ENCODE measurements at places on chromosomes 11 and 22.

DNA sequence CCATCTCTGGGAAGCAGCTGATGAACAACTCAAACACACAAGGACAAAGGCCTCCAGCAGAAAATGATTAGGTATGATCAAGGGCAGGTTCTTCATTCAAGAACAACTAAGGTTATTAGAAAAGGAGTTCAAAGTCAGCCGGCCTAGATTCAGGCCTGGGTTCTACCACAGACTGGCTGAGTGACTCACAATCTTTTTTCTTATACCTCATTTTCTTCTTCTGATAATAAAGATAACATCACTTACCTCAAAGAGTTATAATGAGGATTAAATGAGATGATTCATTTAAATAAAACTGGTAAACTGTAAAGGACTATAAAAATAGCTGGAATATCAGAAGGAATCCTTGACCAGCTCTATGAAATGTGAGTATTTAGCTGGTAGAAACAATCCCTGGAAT, 49.3 kb upstream of the PPP2R1B start:
- DNase-seq = no peak

DNA sequence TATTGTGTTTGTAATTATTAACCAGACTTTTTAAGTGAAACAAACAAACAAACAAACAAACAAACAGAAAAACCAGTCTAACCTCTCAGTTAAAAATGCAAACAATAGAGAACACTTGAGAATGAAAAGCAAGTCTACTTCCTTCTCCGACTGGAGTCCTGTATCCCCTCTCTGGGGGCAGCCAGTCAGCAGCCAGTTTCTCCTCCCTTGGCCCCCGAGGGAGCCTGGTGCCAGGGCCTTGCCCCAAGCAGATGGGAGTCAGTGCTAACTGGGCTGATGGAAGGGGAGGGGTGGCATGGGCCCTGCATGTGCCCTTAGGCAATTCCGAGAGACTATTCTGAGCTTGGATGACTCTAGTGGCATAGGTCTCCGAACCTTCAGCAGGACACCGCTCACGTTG, 137.2 kb downstream of the GRIK4 start:
- no peak for DNase-seq

DNA sequence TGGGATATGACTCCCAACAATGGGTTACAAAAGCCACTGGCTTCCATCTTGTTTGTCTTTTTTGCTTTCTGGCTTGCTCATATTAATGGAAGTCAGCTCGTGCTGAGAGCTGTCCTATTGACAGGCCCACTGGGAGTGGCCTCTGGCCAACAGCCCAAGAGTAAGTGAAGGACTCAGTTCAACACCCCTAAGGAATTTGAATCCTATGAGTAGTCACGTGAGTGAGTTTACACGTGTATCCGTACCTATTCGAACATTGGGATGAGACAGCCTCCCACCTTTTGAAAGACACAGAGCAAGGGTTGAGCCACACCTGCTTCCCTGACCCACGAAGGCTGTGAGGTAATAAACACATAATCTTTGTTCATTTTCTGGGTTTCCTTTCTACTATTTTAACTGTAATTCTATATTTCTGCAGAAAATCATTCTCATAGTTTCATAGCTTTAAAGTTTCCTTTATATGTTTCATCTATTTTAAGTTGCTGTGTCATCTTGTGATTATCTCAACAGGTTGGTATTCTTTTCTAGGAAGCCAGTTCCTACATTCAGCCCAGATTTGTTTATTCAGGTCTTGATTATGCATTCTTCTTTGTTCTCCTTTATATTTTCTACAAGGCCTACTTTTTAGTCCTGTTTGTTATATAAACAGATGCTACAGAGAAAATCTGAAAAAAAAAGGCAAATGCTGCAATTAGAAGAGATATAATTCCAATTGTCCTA, 802.3 kb downstream of the CNTN5 start:
- DNase-seq = no peak

- no peak for DNase-seq
Measured at GRCh38 chr22:44822534-44822933, 70.2 kb downstream of the ARHGAP8 start.

- DNase-seq = no peak
Measured at GRCh38 chr22:45683680-45684079, 12.0 kb downstream of the ATXN10 start.

- DNase-seq = no peak
Measured at GRCh38 chr11:126188332-126189108, 22.9 kb downstream of the RPUSD4 start.

GRCh38 chr11:19499999-19500398, 212.6 kb upstream of the NAV2 start:
- no peak for DNase-seq

GRCh38 chr22:29105468-29105867, 32.6 kb downstream of the KREMEN1 start:
- no peak for DNase-seq

DNA sequence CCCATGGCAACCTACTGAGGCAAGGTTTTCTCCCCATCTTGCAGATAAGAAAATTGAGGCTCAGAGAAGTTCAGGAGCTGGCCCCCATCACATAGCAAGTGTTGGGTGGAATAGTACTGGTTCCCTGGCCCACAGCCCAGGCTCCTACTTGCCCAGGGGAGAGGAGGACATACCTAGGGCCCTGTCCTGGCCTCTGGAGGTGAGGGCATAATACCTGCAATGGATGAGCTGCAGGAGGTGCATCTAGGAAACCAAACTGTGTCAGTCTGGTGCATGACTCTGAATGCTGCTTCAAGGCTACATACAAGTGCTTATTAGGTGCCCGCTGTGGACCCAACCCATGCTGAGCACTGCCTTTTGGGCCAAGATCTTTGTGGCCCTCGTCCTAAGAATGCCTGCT, 40.0 kb upstream of the TPBGL start:
- DNase-seq = no peak

GRCh38 chr22:37633089-37633624, 6.3 kb upstream of the SH3BP1 start:
- DNase-seq = no peak

GRCh38 chr22:19997561-19998231, 18.9 kb downstream of the ARVCF start:
- DNase-seq = no peak

DNA sequence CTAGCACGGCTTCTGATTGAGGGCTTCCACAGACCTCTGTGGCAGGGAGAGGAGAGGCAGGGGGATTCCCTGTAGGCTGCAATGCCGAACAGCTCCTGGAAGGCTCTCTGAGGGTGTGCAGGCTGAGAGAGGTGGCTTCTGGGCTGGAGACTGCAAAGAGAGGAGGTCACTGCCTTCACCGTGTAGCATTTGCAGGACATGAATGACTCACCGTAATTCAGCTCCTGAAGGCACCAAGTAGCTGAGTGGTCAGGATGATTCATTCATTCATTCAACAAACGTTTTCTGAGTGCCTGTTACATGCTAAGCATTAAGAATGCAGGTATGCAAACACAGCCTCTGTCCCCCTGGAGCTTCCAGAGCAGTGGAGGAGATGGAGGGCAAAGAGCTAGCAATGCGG, 18.0 kb upstream of the EIF3D start:
- no peak for DNase-seq

- no peak for DNase-seq
Measured at GRCh38 chr11:28139841-28140415, 31.7 kb downstream of the METTL15 start.

- DNase-seq = no peak
Measured at GRCh38 chr11:32830413-32830738, 649 bp downstream of the PRRG4 start.

- no peak for DNase-seq
Measured at GRCh38 chr22:43038325-43038724, 23.4 kb upstream of the PACSIN2 start.

DNA sequence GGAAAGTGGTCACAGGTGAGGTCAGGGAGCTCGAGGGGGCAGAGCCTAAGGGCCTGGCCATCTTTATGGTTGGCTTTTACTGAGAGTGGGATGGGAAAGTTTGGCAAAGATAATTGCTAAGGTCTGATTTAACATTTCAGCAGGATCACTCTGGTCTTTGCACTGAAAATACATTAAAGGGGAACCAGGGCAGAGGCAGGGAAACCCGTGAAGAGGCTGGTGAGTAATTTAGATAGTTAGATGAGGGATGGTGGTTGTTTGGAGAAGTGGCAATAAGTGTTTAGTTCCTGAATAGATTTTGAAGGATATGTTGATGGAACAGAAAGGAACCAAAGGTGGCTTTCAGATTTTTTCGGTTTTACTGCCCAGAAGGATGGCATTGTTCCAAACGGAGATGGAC, 50.8 kb downstream of the SCN3B start:
- no peak for DNase-seq

- no peak for DNase-seq
Measured at GRCh38 chr11:68369756-68370155, 57.4 kb downstream of the LRP5 start.

DNA sequence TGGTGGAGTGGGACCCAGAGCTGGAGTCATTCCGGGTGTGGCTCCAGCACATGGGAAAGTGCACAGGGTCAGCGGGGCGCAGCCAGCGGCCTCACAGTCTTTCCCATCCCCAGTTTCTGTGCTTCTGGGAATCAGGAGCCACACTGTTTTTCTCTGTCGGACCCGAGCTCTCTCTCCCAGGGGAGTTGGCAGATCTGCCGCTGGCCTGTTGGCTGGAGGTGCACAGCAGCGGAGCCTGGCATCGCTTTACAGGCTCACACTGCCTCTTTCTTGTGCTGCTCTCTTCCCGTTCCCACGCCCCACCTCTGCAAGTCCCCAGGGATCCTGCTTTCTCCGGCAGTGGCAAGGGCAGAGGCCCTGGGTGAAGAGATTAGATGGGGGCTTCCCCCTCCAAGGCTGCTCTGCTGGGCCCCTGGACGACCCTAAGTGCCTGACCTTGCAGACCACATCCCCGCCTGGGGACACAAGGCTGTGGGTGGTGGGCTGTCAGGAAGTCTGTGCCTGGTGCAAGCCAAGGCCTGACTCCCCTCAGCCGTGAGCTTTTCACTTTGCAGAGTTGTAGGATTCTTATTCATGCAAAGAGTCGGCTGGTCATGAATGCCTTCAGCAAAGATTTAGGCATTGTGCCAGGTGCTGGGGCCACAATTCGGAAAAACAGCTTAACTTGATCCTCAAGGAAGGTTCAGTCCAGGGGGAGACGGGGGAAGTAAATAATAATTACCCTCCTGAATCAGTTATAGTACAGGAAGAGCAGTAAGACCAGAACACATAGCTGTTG, 116.3 kb downstream of the TIMP3 start:
- DNase-seq = peak; percentile 77

GRCh38 chr11:117861151-117862018, 15.1 kb downstream of the FXYD6 start:
- DNase-seq = peak; percentile 63

DNA sequence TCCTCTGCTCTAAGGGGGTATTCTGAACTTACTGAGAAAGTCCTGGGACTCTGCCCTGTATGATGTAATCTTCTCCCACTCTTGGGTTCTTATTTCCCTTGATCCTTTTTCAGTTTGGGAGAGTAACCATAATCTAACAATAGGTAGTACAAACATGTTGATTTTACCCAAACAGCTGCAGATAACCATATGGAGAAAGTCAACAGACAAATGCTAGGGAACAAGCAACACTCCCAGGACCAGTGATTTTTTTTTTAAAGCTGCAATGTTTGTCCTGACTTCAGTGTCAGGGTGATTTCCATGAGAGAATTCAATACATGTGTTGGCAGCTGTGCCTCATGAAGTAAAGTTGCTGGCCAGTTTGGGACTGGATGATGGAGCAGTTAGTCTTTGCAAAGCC, 156.5 kb downstream of the FCHSD2 start:
- DNase-seq = peak; percentile 35

DNA sequence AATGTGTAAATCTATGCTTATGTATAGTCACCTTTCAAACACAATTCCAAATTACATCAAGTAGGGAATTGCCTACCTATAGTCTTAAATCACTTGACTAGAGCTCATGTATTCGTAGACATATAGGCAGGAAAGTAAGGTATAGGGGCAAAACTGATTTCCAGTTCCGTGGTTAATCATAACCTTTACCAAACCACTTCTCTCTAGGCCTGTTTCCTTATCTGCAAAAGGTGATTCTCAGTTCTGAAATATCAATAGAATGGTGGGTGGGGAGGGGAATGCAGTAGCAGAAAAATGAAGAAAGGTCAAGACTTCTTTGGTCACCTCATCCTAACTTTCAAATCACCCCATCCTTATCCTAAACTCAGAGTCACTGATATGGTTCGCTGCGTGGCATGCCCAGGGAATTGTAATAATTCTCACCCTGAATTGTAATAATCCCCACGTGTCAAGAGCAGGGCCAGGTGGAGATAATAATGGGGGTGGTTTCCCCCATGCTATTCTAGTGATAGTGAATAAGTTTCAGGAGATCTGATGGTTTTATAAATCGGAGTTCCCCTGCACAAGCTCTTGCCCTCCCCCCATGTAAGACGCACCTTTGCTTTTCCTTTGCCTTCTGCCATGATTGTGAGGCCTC, 1.9 kb upstream of the ANO5 start:
- DNase-seq = no peak

- no peak for DNase-seq
Measured at GRCh38 chr11:90204832-90205646, 17.8 kb downstream of the CHORDC1 start.

DNA sequence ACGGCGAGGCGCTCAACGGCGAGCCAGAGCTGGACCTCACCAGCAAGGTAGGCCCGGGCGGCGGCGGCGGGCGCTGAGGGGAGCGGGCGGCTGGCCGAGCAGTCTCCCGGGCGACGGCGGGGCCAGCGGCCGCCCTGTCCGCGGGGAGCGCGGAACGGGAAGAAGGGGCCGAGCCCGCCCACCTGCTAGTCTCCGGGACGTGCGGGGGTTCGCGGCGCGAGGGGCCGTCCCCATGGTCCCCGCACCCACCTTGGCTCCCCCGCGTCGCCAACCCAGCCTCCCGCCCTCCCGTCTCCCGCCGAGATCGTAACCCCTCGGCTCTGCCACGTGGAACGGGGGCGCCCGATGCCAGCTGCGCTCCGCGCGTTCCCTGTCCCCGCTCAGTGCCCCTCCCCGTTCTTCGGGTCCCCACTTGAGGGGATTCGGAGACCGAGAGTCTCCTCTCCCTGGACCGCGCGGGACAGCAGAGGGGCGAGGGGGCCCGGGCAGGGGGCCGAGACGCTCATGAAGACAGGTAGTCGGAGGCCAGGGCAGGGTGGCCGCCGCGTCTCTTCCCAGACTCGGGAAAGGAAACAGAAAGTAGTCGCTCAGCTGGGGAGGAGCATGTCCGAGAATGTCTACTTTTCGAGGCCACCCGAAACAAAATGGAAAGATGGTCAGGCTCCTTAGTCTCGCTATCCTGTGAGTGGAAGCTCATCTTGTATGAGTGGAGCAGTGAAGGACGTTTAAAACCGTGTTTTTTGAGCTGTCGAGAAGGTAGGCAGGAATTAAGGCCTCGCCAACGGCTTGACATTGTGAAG, 557 bp downstream of the GTPBP1 start:
- peak; percentile 23 for DNase-seq

DNA sequence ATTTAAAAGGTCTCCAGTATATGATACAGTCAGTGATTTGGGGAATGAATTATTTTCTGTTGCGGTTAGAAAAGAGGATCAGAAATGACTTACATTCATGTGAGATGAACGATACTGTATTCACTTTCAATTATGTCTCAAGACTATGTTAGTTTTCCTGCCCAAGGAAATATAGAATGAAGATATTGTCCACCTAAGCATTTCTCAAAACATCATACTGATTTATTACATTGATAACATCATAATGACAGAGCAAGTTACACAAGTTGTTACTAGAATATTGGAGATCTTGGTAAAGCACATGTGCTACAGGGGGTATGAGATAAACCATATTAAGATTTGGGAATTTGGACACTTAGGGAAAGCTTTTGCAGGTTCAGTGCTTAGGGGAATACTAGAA, 67.8 kb upstream of the OR9G4 start:
- no peak for DNase-seq

GRCh38 chr11:23679041-23679440, 817.8 kb upstream of the LUZP2 start:
- no peak for DNase-seq
